ENCODE measurements at places on chromosomes 11 and 22.

DNA sequence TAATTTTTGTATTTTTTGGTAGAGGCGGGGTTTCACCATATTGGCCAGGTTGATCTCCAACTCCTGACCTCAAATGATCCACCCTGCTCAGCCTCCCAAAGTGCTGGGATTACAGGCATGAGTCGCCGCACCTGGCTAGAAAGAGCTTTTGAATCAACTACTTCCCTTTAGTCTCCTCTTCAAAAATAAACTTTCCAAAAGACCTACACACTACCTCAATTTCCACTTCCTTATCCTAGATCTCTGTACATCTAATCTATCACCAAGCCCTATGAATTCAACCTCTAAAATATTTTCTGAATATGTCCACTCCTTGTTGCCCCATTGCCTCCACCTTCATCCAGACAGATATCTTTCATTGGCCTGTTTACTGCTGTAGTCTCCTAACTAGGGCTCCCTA is 13.1 kb upstream of the DDX6 start:
- DNase-seq, result no peak

DNA sequence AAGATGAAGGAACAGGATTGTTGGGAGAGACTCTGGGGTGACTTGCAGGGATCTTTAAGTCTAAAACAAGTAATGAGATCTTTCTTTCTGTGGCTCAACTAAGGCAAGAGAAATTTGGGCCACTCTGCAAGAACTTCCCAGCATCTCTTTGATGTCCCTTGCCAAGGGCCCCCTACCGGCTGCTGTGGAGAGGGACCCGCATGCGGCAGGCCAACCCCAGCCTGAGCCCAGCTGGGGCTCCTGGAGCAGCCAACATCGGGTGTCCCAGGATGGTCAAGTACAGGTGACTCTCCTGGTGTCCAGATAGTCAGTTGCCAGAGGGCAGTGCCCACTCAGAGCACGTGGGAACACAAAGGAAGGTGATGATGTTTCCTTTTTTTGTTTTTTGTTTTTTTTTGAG is 363.2 kb downstream of the TBC1D22A start:
- no peak for DNase-seq

- no peak for DNase-seq
Observed at GRCh38 chr11:83166193-83166866, 9.4 kb downstream of the PCF11 start.

GRCh38 chr22:36964106-36964505 is 50.7 kb downstream of the CSF2RB start:
- no peak for DNase-seq

DNA sequence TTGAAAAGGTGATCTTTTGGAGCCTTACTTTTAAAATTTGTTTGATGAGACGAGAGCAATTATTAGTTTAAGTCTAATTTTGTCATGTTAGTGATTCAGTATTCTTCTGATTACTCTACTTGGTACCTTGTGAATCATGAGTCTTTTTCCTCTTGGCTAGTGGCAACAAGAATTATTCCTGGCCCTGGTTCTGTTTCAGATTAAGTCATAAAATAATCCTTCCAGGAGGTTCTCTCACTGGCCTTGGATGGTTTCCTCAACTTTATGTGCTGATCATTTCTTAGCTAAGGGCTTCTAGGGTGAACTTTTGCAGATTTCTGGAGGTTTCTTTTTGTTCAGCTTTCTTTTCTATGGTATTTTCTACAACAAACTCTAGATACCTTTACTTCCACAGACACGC is 741.8 kb upstream of the LUZP2 start:
- no peak for DNase-seq

DNA sequence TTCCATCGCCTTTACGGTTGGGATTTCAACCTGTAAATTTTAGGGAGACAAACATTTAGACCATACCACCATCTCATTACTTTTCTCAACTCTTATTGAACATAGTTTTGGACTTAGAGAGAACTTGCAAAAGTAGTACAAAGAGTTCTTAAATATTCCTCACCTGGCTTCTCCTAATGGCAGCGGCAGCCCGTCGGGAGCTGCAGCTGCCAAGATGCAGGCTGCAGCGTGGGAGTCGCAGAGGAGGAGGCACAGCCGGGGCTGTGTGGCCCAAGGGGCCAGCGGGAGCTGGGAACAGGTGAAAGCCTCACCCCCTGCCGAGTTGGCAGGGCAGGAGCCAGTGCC is 23.1 kb upstream of the RNASEH2C start:
- DNase-seq, result no peak

GRCh38 chr11:35594680-35595079 is 23.6 kb upstream of the FJX1 start:
- DNase-seq, result no peak

- DNase-seq, result no peak
Observed at GRCh38 chr11:34633990-34634693, 13.2 kb downstream of the EHF start.

DNA sequence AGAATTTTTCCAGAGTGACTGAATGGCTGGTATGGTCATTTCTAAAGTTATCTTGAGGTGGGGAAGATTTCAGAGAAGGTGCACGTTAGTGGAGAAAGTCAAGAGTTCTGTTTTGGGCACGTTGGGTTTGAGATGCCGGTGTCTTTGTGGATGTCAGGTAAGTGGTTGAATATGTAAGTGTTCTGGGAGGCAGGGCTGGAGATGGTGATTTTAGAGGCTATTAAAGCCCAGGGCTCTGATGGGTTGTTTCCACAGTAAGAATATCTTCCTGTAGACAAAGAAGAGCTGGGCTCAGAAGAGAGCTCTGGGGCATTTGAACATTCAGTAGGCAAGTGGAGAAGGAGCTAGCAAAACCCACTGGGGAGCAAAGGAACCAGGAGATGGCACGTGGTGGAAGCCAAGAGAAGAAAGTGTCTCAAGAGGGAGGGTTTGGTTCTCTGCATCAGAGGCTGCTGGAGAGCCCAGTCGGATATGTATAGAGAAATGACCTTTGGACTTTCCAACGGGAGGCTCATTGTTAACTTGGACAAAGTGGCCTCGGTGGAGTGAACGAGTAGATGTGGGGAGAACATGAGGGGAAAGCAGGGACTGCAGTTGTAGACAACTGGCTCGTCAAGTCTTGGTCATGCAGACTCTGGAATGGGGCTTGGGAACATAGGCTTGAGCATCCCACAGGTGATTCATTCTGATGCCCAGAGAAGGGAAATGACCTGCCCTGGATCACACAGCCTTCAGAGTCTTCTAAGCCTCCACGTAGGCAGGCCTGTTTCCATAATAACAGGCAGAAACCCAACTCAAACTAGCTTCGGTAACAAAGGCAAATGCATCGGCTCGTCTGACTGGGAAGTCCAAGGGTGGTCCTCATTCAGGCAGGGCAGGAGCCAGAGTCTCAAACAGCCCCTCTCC is 98.4 kb upstream of the PARVA start:
- DNase-seq, result no peak

DNA sequence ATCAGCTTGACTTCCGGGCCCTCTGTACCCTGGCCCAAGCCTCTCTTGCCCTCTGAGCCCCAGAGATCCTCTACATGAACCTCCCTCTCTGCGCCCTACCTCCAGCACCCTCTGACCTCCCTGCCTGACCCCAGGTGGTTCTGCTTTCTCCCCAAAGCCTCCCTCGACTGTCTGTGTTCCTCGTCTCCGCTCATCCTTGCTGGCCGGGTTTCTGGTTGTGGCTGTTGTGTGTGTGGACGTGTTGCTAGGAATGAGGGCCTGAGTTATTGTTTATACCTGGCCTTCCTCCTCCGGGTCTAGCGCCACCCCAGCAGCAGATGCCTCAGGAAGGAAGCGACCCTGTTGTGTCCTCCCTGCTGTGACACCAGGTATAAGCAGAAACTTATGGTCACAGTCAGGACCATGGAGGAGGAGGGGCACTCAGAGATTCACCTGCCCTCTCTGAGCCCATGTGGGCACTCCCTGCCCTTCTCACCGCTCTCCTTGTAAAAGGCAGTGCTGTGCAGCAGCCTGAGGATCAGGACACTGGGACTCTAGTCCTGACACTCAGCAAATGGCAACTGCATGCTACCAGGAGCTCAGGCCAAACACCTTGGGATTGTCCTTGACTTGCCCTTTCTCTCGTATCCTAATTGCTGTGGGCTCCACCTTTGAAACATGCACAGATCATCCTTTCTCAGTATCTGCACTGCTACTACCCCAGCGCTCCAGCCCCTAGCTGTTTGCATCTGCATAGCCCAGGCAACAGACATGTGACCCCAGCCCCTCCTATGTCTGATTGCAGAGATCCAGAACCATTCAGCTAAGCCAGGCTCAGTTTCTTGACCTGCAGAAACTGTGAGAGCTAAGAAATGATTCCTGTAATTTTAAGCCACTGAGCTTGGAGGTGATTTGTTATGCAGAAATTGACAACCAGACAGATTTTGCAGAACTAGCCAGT is 140.1 kb downstream of the ST3GAL4 start:
- no peak for DNase-seq

DNA sequence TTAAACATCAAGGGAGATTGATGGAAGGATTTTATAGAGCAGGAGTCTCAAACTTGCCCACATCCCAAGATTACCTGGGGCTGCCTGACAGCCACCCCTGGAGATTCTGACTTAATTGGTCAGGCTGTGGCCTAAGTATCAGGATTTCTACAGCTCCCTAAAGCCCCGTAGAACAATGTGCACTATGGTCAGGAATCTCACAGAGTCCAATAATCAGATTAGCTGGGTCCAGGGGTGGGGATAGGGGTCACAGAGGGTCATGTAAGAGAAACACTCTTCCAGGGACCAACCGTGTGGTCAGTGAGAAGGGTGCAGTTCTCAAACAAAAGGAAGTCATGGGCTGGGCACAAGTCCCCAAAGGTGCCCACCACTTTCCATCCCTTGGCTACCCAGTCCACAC is 20.5 kb upstream of the FBLN1 start:
- no peak for DNase-seq
